T-helper 17 cell (primary cell): ENCODE measurements at places on chromosomes 5 and 9.
A peak's percentile ranks its signal among the peaks of the same experiment; 100 is the strongest.

DNA sequence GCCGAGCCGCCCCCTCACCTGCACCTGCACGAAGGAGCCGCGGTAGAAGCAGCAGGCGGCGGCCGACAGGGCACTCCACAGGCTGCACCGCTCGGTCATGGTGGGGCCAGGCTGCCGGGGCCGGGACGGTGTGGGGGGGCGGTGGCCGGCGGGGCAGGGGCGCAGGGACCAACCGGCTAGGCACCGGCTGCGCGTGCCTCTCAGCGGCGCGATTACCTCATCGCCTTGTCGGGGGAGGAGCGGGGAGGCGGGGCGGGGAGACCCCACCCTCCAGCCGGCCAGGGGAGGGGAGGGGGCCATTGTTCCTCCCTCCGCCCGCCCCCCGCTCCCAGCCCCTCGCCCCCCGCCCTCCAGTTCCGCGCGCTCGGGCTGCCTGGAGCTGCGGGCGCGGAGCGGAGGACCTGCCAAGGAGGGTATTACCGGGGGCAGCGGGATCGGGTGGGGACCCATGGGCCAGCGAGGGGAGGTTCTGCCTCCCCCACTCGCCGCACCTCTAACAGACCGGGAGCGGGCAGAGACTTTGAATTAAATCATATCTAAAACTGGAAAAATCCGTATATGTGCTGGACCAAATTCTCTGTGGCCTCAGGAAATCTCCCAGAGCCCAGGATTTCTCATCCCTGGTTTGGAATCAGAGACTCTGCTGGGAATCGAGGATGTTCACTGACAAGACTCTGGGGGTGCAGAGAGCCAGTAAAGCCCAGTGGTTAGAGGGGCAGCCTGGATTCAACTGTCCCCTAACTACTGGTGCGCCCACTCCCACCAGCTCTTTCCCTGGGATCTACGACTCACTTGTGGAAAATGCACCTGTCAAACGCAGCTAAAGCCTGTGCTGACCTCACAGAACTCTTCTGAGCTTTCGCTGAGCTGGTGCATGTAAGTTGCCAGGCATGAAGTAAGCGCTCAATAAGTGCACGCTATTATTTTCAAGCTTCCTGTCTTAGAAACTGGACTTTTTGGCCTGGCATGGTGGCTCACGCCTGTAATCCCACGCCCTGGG is 20.3 kb upstream of the TOR2A start:
- H3K4me1 ChIP-seq, result peaks cover 19% of the 10 kb centered on the region
- no peak for DNase-seq
- H3K4me3 ChIP-seq, result no peak overlapping the region
- no peaks in the 10 kb centered on the region for H3K27me3 ChIP-seq

DNA sequence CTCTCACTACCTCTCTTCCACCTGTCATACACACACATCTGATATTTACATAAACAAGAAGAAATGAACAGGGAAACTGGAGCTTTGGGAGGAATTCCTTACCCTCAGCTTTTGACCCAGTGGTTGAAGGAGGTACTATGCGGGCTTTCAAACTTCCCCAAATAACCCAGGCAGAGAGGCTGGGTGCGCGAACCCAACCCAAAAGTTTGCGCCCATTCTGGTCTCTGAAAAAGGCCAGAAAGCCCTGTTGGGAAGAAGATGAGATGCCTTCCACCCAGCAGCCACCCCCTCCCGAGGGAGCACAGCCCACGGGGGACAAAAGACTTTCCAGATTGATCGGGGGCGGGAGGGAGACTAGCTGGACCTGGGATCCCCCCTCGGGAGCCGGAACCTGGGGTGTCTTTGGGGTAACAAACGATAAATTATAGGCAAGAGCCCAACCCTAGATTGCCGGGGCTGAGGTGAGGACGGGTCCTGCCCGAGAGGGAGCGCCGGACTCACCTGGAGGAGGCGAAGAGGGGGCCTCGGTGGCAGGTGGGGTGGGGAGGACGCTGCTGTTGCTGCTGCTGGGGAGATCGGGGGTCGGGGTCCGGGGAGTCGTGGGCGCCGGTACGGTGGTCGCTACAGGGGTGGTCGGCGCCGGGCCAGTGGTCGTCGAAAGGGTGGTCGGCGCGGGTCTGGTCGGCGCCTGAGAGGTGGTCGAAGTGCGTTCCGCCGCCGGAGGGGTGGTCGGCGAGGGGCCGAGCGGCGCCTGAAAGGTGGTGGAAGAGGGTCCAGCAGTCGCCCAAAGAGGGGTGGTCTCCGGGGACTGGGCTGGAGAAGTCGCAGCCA is 798 bp downstream of the MEGF9 start:
- H3K4me1 ChIP-seq, result peaks cover 33% of the 10 kb centered on the region
- no peak for DNase-seq
- H3K4me3 ChIP-seq, result peak overlapping the region; percentile 94
- no peaks in the 10 kb centered on the region for H3K27me3 ChIP-seq

DNA sequence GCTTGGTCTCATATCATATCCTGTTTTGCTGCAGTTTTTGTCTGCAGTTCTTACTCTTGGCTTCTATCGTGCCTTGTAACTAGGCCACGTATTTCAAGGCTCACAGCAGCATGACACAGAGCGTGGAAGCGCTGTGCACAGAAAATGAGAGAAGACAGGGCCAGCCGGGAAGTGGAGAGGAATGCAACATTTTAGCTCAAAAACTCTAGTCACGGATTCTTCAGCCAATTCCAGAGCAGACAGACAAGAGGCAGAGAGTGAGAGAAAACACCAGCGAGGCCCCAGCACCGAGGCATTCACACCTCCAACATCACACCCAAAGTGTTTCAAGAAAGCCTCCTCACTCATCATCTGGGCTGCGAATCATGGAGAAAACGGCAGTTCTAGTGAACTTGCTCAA is 160.8 kb downstream of the DNAH5 start:
- H3K4me3 ChIP-seq, result no peak overlapping the region
- no peak for DNase-seq
- no peaks in the 10 kb centered on the region for H3K27me3 ChIP-seq
- H3K36me3 ChIP-seq, result no peaks in the 10 kb centered on the region

GRCh38 chr9:23483566-23483965 is 342.5 kb downstream of the ELAVL2 start:
- no peaks in the 10 kb centered on the region for H3K36me3 ChIP-seq
- DNase-seq, result no peak
- no peaks in the 10 kb centered on the region for H3K27me3 ChIP-seq
- no peak overlapping the region for H3K27ac ChIP-seq
- no peak overlapping the region for H3K4me3 ChIP-seq

- H3K4me1 ChIP-seq, result peaks cover 2% of the 10 kb centered on the region
- no peak overlapping the region for H3K4me3 ChIP-seq
- no peak overlapping the region for H3K27ac ChIP-seq
- H3K27me3 ChIP-seq, result peaks cover 66% of the 10 kb centered on the region
Measured at GRCh38 chr5:72141440-72142355, 34.4 kb downstream of the MAP1B start.

DNA sequence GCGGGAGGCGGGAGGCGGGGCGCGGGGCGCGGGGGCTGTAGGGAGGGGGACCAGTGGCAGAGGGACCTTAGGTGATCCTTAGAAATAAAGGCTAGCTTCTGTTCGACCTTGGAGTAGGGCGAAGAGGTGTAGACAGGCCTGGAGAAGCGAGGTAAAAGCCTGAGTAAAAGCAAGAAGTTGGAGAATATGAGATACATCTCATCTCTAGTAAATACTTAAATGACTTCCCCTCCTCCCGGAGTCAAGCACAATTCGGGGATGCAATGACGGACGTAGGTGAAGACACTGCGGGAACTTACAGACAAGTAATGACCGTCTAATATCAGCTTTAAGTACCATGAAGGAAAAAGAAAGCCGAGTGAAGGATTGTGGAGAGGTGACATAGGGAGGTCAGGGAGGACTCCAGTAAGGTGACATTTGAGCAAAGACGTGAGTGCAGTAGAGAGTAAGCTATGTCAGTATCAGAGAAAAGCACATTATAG is 466 bp downstream of the SMC2 start:
- no peak for DNase-seq
- peak overlapping the region; percentile 99 for H3K4me3 ChIP-seq
- H3K36me3 ChIP-seq, result no peaks in the 10 kb centered on the region
- peak overlapping the region; percentile 99 for H3K27ac ChIP-seq
- peaks cover 33% of the 10 kb centered on the region for H3K4me1 ChIP-seq

- no peaks in the 10 kb centered on the region for H3K4me1 ChIP-seq
- no peaks in the 10 kb centered on the region for H3K36me3 ChIP-seq
- H3K27ac ChIP-seq, result no peak overlapping the region
- no peak overlapping the region for H3K4me3 ChIP-seq
- DNase-seq, result no peak
- H3K27me3 ChIP-seq, result peaks cover 20% of the 10 kb centered on the region
Measured at GRCh38 chr5:7714119-7714518, 136.8 kb downstream of the CFAP90 start.

GRCh38 chr5:123262216-123262823 is 160.9 kb downstream of the CEP120 start:
- H3K27ac ChIP-seq, result no peak overlapping the region
- H3K27me3 ChIP-seq, result peaks cover 24% of the 10 kb centered on the region
- H3K4me3 ChIP-seq, result no peak overlapping the region
- no peak for DNase-seq

DNA sequence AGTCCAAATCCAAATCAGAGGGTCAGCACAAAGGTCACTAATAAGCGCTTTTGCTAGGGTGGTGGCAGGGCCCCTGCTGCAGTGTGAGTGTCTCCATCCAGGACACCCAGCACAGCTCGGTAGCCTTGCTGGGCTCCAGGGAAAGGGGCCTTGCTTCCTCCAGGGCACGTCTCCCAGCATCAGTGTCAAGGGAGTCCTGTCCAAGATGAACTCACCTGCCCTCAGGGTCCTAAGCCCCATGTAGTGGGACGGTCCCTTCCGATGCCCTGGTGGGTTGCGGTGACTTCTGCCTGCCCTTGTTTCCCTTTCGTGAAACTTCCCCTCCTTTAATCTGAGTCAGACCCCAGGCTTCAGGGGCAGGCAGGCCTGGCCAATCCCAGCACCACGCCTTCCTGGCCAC is 101.7 kb downstream of the ZNF354C start:
- H3K4me1 ChIP-seq, result peaks cover 2% of the 10 kb centered on the region
- no peak overlapping the region for H3K4me3 ChIP-seq
- H3K27me3 ChIP-seq, result peaks cover 16% of the 10 kb centered on the region
- DNase-seq, result no peak
- no peak overlapping the region for H3K27ac ChIP-seq
- no peaks in the 10 kb centered on the region for H3K36me3 ChIP-seq

DNA sequence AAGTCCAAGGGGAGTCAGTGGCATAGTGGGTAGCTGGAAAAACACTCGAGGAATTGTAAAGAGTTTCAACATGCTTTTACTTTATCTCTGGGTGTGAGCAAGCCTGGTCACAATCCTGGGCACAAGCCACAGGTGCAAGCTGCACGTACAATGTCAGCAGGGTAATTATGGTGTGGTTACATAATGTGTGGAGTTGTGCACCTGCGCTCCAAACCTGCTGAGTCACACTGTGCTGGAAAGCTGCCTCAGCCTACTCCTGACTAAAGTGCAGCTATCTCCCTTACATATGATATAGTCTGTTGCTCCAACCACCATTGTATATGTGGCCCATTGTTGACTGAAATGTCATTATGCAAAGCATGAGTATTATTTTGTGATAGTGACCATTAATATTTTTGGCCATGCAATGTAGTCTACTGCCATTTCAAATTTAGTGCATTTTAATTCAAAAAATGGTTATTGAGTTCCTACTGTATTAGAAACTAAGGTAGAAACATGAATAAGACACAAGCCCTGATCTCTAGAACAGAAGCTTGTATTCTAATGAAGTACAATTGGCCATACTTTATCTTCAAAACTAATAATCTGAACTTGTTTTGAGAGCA is 160.9 kb upstream of the SLC30A5 start:
- no peak overlapping the region for H3K4me3 ChIP-seq
- H3K4me1 ChIP-seq, result no peaks in the 10 kb centered on the region
- no peaks in the 10 kb centered on the region for H3K36me3 ChIP-seq
- no peak for DNase-seq

GRCh38 chr5:141465351-141465750 is 10.4 kb upstream of the PCDHGC3 start:
- DNase-seq, result no peak
- H3K4me3 ChIP-seq, result no peak overlapping the region
- peaks cover 12% of the 10 kb centered on the region for H3K27me3 ChIP-seq
- no peak overlapping the region for H3K27ac ChIP-seq
- no peaks in the 10 kb centered on the region for H3K4me1 ChIP-seq
- H3K36me3 ChIP-seq, result no peaks in the 10 kb centered on the region

DNA sequence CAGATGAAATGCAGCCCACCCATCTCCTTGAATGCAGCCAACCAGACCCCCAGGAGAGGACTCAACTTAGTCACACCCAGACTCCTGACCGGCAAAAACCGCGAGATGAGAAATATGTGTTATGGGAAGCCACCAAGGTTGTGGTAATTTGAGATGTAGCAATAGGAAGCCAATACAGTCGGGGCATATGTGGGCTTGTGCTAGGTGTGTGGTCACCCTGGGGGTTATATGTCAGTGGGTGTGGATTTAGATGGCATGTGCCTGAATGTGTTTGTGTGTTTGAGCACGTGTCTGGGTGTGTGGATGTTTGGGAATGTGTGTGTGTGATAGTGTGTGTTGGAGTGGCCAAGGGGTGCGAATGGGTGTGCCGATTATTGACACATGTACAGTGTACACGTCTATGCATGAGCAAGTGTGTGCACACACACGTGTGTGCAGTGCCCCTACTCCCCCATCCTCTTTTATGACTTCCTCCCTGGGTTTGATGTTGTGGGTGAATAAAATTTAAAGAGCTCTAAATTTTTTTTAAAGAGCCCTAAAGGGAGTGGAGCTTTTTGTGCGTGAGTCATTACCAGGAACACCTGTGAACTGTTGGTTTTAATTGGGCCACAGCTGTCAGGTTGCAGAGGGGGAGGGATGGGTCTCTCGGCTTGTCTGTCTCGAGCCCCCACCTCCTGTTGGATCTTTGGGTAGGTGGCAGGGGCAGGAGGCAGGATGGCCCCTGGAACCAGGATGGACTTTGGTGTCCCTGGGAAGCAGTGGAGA is 86.8 kb downstream of the LHX2 start:
- no peak for DNase-seq
- H3K4me1 ChIP-seq, result peaks cover 2% of the 10 kb centered on the region
- no peak overlapping the region for H3K27ac ChIP-seq
- H3K36me3 ChIP-seq, result peaks cover 4% of the 10 kb centered on the region
- peaks cover 64% of the 10 kb centered on the region for H3K27me3 ChIP-seq
- H3K4me3 ChIP-seq, result no peak overlapping the region

- no peak overlapping the region for H3K4me3 ChIP-seq
- DNase-seq, result no peak
- H3K36me3 ChIP-seq, result no peaks in the 10 kb centered on the region
- H3K27ac ChIP-seq, result no peak overlapping the region
Measured at GRCh38 chr9:69465473-69465872, 140.5 kb downstream of the ENTREP1 start.
